ENCODE measurements at places on chromosomes 3 and 15.
A peak's percentile ranks its signal among the peaks of the same experiment; 100 is the strongest.

GRCh38 chr3:150177673-150178381 lies 207.1 kb upstream of the PFN2 start:
- DNase-seq: no peak

DNA sequence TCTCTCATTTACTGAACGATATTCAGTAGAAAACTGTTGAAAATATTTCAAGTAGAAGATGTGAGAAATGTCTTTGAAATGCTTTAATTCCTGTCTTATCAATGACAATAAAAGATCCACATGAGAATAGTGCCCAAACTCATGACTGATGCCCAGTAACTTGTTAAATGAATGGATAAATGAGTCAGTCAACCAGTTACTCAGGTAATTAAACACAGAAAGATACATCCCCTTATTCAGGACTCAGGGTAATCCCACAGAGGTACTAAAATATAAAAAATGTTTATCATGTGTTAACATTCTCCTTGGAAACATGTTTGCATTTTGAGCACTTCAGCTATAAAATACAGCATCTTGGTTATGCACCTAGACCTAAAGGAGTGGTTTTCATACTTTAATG lies 169.5 kb downstream of the MBNL1 start:
- no peak for DNase-seq

- no peak for DNase-seq
Observed at GRCh38 chr3:110070161-110070916, 733.0 kb upstream of the DPPA4 start.

GRCh38 chr15:38002883-38003477 lies 68.5 kb downstream of the TMCO5A start:
- peak; percentile 50 for DNase-seq

- no peak for DNase-seq
Observed at GRCh38 chr3:2978977-2979732, 131.0 kb downstream of the IL5RA start.

- DNase-seq: no peak
Observed at GRCh38 chr15:37094915-37095711, 5.2 kb downstream of the MEIS2 start.

DNA sequence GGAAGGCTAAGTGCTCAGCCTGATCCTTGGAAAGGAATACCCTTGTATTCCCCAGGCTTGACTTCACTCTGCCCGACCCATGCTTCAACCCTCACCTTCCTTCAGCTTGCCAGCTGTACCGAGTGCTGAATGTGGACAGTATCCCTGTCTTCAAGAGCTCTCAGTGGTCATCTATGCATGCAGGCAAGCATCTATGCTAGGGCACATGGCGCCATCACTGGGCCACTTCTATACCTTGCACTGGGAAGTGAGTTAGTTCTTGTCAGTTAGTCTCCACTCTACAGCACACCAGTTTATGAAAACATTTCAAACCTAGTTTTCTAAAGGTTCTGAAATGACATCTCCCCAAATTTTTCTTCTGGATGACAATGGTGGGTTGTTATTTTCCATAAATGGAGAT lies 82.0 kb upstream of the MYRIP start:
- no peak for DNase-seq

DNA sequence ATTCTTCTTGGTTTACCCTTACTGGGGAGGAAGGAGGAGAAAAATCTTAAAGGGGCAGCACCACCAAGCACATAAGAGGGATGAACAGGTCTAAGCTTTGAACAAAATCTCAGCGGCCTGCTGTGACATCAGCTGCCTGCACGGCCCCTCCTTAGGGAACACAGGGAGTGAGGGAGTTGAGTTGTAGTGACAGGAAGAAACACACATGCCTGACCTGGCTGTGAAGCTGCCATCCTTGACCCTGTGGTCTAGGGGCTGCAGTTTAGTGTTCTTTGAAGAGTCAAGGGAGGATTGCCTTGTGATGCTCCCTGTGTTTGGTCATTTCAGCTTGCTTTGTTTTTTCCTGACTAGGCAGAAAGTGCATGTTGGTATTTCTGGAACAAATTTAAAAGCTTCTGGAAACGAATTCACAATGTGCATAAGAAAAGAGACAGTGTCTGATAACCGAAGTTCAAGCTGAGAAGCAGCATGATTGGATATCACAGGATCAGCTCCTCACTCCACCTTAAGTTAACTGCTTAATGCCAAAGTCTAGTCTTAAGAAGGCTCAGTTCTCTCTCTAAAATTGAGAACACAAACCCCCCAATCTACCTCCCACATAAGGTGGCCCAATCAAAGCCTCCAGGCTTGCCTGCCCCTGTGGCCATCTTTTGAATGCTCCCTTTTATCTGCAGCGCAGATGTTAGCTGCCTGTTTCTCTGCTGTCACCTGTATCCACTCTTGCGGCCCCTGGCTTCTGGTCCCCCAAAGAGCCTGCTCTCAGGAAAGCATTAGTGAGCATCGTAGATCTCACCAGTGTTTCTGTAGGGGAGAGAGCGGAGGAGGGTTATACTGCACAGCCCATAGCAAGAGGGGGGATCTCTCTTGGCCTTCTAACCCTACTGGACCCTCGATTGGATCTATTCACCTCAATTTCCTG lies 82.2 kb downstream of the SCN11A start:
- no peak for DNase-seq

DNA sequence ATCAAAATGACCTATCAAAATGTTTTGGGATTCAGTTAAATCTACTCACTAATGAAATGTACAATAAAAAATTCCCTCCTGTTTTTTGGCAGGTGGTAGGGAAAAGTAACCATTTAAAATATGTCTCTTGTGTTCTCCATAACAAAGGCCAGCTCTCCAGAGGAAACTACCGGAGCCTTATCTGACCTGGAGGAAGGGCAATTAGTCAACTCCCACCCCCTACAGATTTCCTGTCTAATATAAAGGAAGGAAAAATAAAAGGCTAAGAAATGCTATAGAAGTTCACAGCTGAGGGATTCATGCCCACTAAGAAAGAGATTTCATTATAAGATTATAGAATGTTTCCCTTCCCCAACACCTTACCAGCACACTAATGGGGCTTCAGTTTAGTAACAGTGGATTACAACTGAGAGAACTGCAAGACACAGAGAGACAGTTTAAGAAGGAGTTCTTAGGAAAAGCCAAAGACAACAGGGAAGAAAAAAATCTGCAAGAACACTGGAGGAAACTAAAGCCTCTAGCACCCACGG lies 376.5 kb upstream of the KCNMB2 start:
- DNase-seq: no peak

GRCh38 chr3:139534992-139535879 lies 4.3 kb downstream of the RBP1 start:
- DNase-seq: no peak

DNA sequence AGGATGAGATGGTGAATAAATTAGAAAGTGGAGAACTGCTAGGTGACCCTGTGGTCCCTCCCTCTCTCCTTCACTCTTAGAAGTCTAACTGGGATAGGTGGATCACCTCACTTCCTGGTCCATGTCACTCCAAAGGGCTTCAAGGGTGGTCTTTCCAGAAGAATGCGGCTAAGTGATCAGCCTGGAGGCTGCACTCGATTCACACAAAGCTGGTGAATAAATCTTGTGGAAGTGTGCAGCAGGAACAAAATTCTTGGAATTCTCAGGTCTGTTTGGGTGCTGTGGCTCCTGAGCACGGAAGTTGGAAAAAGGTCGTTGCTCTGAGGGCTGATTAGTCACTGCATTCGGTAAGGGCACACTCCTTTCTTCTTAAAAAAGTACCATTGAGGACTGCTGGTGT lies 46.3 kb downstream of the GASK1A start:
- no peak for DNase-seq
